CD4-positive, alpha-beta T cell treated with Interleukin-17A for 1 hour (primary cell): ENCODE measurements at places on chromosomes 12 and 14.
A peak's percentile ranks its signal among the peaks of the same experiment; 100 is the strongest.

- DNase-seq, result no peak
These were observed 33.8 kb downstream of the CACNA2D4 start for GRCh38 chr12:1884651-1885050.

DNA sequence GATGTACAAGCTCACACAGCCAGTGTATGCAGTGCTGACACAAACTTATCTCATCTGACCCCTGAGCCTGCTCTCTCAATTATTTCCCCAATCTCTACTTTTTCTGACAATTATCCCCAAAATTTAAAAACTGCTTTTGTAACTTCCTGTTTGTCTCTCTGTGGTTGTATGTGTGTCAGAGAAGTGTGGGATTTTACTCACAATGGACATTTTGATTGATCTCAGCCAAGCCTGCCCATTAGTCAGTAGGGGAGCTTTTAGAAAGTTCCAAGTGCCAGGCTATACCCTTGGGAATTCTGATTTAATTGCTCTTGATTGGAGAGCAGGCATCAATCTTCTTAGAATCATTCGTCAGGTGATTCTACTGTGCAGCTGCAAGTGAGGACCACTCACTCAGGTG, 64.9 kb upstream of the LMNTD1 start:
- no peak for DNase-seq

- DNase-seq, result no peak
These were observed 158.6 kb upstream of the C14orf180 start for GRCh38 chr14:104420990-104421389.

DNA sequence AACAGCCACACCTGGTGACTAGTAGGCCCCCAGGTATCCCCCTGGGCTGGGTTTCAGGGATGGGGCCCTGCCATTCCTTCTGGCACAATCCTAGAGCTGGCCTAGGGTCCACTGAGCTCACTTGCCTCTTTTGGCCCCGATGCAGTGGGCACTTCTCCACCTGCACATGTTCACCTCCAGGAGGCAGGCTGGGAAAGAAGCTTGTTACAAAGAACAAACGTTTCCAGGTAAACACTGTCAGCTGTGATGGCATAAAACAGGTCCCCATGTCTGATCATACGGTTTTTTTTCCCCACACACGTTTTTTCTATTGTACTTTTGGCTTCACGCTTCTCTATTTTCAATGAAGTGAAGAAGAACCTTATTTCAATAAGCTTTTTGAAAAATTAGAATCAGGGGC, 15.8 kb upstream of the HVCN1 start:
- DNase-seq, result no peak

DNA sequence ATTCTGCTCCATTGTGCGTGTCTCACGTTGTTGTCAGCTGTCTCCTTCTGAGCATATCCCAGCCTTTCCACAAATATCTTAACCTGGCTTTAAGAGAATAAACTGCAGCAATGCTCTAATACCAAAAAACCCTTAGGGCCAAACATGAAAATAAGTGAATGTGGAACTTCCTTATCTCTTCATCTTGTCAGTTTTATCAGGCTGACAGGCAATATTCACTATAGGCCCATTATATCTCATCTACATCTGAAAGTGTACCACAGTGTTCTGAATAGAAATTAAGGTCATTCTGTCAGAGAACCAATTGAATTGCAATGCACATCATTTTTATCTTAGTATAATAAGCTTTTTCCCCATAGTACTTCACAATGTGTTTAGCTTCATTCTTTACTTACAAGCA, 933.1 kb upstream of the FBXO33 start:
- no peak for DNase-seq

DNA sequence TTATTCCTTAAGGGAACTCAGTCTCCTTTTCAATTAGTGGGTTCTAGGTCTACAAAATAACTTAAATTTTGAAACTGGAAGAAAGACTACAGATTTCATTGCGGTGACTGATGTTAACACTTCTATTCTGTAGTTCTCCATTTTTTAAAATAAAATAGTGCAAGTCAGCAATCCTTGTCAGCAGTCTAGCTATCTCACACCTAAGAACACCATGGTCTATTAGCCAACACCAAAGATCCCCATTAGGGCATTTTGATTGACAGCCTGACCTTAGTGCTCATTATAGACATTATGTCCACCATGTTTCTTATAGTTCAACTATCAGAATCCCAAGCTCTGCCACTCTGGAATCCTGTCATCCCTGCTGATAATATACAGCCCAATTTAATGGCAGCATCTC, 27.4 kb downstream of the GPR65 start:
- DNase-seq, result no peak

DNA sequence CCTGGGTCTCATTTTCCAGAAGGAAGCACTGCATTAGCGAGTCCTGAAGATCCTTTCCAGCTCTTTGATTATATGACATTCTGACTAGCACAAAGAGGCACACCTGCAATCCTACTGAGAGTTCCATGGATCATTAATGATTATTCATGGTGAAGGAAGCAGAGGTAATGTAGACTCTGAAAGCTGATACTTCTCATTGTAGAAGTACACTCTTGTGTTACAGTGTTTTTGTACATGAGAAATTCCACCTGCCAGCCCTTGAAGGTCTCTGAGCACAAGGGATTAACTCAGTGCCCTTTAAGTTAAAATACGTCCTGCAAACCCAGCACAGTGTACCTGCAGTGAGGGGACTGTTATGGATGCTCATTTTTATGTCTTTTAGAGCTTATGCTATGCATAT, 558.8 kb upstream of the FBXO33 start:
- DNase-seq, result no peak

DNA sequence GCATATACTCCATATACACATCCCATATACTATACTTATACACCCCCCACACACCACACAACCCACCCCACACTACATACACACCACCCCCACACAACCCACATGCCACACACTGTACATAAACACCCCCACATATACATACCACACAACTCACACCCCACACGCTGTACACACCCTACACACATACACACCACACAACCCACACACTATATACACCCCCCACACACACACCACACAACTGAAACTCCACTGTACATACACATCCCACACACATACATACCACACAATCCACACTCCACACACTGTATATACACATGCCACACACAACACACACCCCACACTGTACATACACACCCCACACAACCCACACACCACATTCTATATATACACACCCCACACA, 81.0 kb downstream of the NOC4L start:
- no peak for DNase-seq

- DNase-seq, result no peak
These were observed 48.3 kb downstream of the CEP290 start for GRCh38 chr12:88093573-88093972.

GRCh38 chr14:61476754-61477410, 155.5 kb downstream of the PRKCH start:
- DNase-seq, result peak; percentile 93

DNA sequence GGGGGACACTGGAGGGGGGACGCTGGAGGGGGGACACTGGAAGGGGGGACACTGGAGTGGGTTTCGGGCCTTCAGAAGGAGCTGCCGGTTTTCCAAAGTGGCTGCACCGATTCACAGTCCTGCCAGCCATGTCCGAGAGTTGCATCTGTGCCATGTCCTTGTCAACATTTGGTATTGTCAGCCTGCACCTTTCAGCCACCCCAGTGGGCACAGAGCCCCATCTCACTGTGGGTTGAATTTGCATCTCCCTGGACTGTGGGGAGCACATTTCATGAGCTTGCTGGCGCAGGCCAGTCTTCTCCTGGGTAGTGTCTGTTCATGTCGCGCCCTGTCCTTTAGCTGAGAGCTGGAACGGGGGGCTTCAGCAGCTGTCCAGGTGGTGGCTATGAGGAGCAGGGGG, 72.7 kb downstream of the GALNT9 start:
- no peak for DNase-seq

GRCh38 chr12:53501615-53502181, 615 bp downstream of the TARBP2 start:
- DNase-seq, result no peak

GRCh38 chr14:50059763-50060616, 56.4 kb downstream of the VCPKMT start:
- DNase-seq, result no peak

- peak; percentile 83 for DNase-seq
These were observed 45.5 kb upstream of the FAR2 start for GRCh38 chr12:29103539-29103974.

DNA sequence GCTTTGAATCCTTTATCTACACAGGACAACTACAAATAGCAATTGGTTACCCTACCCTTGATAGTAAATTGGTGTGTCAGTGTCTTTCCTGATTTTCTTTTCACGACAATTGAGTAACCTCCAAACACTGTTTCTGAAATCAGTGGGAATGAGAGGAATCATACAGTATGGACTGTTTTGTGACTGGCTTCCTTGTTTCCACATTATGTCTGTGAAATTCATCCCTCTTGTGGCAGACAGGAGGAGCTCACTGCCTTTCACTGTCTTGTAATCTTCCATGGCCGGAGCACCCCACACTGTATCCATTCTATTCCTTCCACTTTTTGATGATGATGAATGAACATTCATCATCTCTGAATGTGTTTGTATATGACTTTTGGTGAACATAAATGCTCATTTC, 164.0 kb upstream of the PZP start:
- no peak for DNase-seq

GRCh38 chr12:56241424-56242303, 11.8 kb downstream of the SLC39A5 start:
- no peak for DNase-seq
